ENCODE measurements at places on chromosomes 16 and 17. TPM values are rescaled to one million over a fixed set of nuclear protein-coding genes. Genes with fewer than 3 reads are reported as not detected.

Gene SLC6A2
- not detected for polyA plus RNA-seq

Gene HIC1
- polyA plus RNA-seq = 6.9 TPM

Gene NPIPB13
- 16.6 TPM for polyA plus RNA-seq

Gene TBC1D3I
- polyA plus RNA-seq = 0.27 TPM

Gene MT1H
- polyA plus RNA-seq = 3.6 TPM

Gene TSPAN10
- 1.1 TPM for polyA plus RNA-seq

Gene NTHL1
- polyA plus RNA-seq = 13.0 TPM

Gene CCL7
- not detected for polyA plus RNA-seq

Gene POLR3K
- polyA plus RNA-seq = 8.1 TPM

Gene NEUROD2
- 0.03 TPM for polyA plus RNA-seq

Gene RHBDL1
- polyA plus RNA-seq = 6.2 TPM

Gene ITGA2B
- not detected for polyA plus RNA-seq

Gene ITGB4
- 210 TPM for polyA plus RNA-seq

Gene EPOP
- 1.3 TPM for polyA plus RNA-seq

Gene LDHD
- polyA plus RNA-seq = 8.9 TPM

Gene PMFBP1
- 1.1 TPM for polyA plus RNA-seq

Gene GPRC5C
- polyA plus RNA-seq = 51.4 TPM

Gene EME1
- not detected for polyA plus RNA-seq

Gene LPO
- polyA plus RNA-seq = not detected

Gene KRT25
- polyA plus RNA-seq = not detected

Gene PRR29
- not detected for polyA plus RNA-seq

Gene NPB
- 0.54 TPM for polyA plus RNA-seq

Gene FNDC8
- not detected for polyA plus RNA-seq

Gene MED13
- 29.8 TPM for polyA plus RNA-seq

Gene FN3K
- polyA plus RNA-seq = 24.6 TPM

Gene NR1D1
- polyA plus RNA-seq = 15.7 TPM

Gene PYDC1
- polyA plus RNA-seq = 0.32 TPM

Gene RAP1GAP2
- polyA plus RNA-seq = 24.6 TPM

Gene BAIAP3
- polyA plus RNA-seq = 6.5 TPM

Gene CLEC19A
- polyA plus RNA-seq = not detected

Gene DNASE1L2
- 1.9 TPM for polyA plus RNA-seq

Gene SEBOX
- not detected for polyA plus RNA-seq

Gene HID1
- 37.1 TPM for polyA plus RNA-seq

Gene ZG16B
- 17.3 TPM for polyA plus RNA-seq

Gene BEAN1
- not detected for polyA plus RNA-seq

Gene HBQ1
- polyA plus RNA-seq = not detected

Gene NPW
- polyA plus RNA-seq = 0.48 TPM

Data from small intestine (tissue), 16 donors.